ENCODE measurements at places on chromosomes 3 and 15. TPM values are rescaled to one million over a fixed set of nuclear protein-coding genes. Genes with fewer than 3 reads are reported as not detected.

Gene MED12L
- total RNA-seq, result 2.4 TPM

Gene CISH
- total RNA-seq, result 269 TPM

Gene CYP1A2
- total RNA-seq, result not detected

Gene WDR5B
- 2.6 TPM for total RNA-seq

Gene USP4
- 69.3 TPM for total RNA-seq

Gene PLAAT1
- 0.30 TPM for total RNA-seq

- H3K4me1 ChIP-seq, result no peaks in the 10 kb centered on the region
- H3K27ac ChIP-seq, result no peak overlapping the region
- DNase-seq, result no peak
- H3K4me3 ChIP-seq, result no peak overlapping the region
- no peaks in the 10 kb centered on the region for H3K27me3 ChIP-seq
Observed at GRCh38 chr15:27826902-27827714, 272.0 kb downstream of the OCA2 start.

DNA sequence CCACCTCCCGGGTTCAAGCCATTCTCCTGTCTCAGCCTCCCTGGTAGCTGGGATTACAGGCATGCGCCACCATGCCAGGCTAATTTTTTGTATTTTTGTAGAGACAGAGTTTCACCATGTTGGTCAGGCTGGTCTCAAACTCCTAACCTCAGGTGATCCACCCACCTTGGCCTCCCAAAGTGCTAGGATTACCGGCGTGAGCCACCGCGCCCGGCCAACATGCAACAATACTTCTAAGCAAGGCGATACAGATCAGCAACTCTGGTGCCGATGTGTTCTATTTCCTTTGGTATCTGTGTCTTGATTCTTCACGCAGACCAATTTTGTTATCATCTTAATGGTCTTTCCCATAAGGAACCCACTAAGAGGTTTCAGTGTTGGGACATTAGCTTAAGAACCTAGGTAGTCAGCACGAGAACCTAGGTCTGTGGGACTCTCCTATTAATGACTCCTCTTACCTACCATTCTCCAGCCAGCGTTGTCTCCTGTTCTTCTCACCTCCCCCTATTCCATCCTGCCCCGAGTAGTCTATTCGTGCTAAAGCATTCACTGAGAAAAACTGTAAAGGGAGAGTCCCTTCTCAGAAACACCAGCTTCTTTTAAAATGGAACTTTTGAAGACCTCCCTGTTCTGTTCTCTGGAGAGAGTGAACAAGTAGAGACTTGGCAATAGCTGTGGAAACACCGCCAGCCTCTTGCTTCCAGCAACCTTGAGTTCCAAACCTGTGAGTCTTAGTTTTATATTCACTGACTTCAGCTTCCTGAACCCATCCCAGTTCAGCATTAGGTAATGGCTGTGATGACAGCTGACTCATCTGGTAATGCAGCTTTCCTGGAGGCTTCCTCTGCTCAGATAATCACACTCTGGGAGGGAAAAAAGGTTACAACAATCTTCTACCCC, 61.2 kb downstream of the TSC22D2 start:
- no peak overlapping the region for H3K4me3 ChIP-seq
- H3K36me3 ChIP-seq, result no peaks in the 10 kb centered on the region
- DNase-seq, result no peak
- no peak overlapping the region for H3K27ac ChIP-seq

DNA sequence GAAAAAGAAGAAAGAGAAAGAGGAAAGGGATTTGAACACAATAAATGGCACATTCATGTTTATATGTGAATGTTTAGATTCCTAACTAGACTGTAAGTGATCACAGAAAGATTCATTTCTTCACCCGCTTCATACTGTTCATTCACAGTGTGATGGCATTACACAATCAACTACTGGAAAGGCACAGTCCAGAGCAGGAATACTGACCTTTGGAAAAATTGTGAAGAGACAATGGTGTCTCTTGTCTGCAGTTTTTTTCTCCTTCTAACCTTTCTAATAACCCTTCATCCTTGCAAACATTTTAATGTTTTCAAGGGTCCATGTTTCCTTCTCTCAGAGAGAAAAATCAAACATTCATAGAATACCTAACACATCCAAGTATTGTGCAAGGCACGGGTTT, 180.9 kb upstream of the SOX14 start:
- no peaks in the 10 kb centered on the region for H3K36me3 ChIP-seq
- peaks cover 2% of the 10 kb centered on the region for H3K27me3 ChIP-seq
- no peak overlapping the region for H3K4me3 ChIP-seq
- H3K27ac ChIP-seq, result no peak overlapping the region

DNA sequence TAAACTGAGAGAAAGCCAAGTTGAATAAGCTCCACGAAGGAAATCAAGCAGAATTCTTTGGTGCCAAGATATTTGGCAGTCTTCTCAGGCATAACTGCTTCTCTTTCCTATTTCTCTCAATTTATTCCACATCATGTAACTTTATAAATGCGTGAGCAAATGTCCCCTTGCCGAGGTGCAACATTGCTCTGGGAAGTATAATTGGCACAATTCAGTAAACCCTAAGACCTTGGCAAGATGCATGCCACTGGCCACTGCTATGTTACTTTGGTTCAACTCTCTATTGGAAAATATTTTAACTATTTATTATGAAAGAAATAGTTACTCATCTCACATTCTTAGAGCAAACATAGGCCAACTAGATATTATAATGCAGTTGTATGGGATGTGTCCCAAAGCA, 170.2 kb downstream of the SUCNR1 start:
- H3K4me1 ChIP-seq, result peaks cover 3% of the 10 kb centered on the region
- H3K27ac ChIP-seq, result no peak overlapping the region

DNA sequence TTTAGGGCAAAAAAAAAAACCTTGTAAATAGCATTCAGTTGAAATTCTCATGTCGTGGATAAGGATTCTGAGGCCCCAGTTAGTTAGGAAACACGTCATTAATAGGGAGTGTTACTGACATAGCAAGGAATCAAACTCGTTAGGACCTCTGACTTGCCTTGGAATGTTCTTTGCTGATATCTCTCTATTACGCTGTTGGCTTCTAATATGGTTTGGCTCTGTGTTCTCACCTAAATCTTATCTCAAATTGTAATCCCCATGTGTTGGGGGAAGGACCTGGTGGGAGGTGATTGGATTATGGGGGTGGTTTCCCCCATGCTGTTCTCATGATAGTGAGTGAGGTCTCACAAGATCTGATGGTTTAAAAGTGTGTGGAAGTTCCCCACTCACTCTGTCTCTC, 40.3 kb downstream of the CHL1 start:
- H3K27me3 ChIP-seq, result no peaks in the 10 kb centered on the region
- no peak overlapping the region for H3K4me3 ChIP-seq
- H3K27ac ChIP-seq, result no peak overlapping the region
- H3K36me3 ChIP-seq, result no peaks in the 10 kb centered on the region
- no peaks in the 10 kb centered on the region for H3K4me1 ChIP-seq
- no peak for DNase-seq

GRCh38 chr3:39224288-39224687, 31.9 kb upstream of the XIRP1 start:
- H3K27me3 ChIP-seq, result peaks cover 8% of the 10 kb centered on the region
- H3K4me3 ChIP-seq, result no peak overlapping the region
- no peaks in the 10 kb centered on the region for H3K4me1 ChIP-seq
- no peaks in the 10 kb centered on the region for H3K36me3 ChIP-seq
- DNase-seq, result no peak

DNA sequence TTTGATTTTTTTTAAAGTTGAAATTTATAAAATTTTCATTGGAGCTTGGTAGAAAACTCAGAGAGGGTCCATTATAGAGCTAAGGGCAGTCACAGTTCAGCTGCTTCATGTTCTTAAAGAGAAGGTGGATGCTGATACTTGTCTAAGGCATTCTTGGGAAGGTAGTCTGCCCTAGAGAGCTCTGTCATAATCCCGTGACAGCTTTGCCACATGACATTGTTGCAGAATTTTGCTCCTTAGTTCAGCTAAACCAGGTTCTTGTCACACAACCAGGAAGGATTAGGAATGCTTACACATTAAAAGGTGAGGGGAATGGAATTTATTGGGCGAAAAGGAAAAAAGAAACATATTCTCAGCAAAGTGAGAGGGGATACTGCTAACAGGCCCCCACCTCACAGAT, 130.9 kb downstream of the GMNC start:
- no peaks in the 10 kb centered on the region for H3K4me1 ChIP-seq
- no peak for DNase-seq
- no peak overlapping the region for H3K27ac ChIP-seq
- no peaks in the 10 kb centered on the region for H3K36me3 ChIP-seq
- no peak overlapping the region for H3K4me3 ChIP-seq
- peaks cover 2% of the 10 kb centered on the region for H3K27me3 ChIP-seq

- no peak for DNase-seq
- H3K4me3 ChIP-seq, result no peak overlapping the region
- no peaks in the 10 kb centered on the region for H3K36me3 ChIP-seq
- H3K27me3 ChIP-seq, result peaks cover 16% of the 10 kb centered on the region
- H3K4me1 ChIP-seq, result no peaks in the 10 kb centered on the region
- no peak overlapping the region for H3K27ac ChIP-seq
Observed at GRCh38 chr15:100681335-100681746, 79.0 kb downstream of the ASB7 start.

- no peak overlapping the region for H3K4me3 ChIP-seq
- no peaks in the 10 kb centered on the region for H3K27me3 ChIP-seq
- no peak overlapping the region for H3K27ac ChIP-seq
- DNase-seq, result no peak
Observed at GRCh38 chr3:149820183-149820582, 7.2 kb downstream of the RNF13 start.

- peak overlapping the region; percentile 97 for H3K27ac ChIP-seq
- no peak for DNase-seq
- peaks cover 66% of the 10 kb centered on the region for H3K4me1 ChIP-seq
- peaks cover 46% of the 10 kb centered on the region for H3K36me3 ChIP-seq
Observed at GRCh38 chr3:45691842-45692241, 2.6 kb downstream of the SACM1L start.

- H3K27ac ChIP-seq, result no peak overlapping the region
- H3K4me3 ChIP-seq, result no peak overlapping the region
- no peaks in the 10 kb centered on the region for H3K36me3 ChIP-seq
- no peaks in the 10 kb centered on the region for H3K4me1 ChIP-seq
- H3K27me3 ChIP-seq, result no peaks in the 10 kb centered on the region
- DNase-seq, result no peak
Observed at GRCh38 chr3:21326704-21327475, 424.1 kb downstream of the ZNF385D start.

DNA sequence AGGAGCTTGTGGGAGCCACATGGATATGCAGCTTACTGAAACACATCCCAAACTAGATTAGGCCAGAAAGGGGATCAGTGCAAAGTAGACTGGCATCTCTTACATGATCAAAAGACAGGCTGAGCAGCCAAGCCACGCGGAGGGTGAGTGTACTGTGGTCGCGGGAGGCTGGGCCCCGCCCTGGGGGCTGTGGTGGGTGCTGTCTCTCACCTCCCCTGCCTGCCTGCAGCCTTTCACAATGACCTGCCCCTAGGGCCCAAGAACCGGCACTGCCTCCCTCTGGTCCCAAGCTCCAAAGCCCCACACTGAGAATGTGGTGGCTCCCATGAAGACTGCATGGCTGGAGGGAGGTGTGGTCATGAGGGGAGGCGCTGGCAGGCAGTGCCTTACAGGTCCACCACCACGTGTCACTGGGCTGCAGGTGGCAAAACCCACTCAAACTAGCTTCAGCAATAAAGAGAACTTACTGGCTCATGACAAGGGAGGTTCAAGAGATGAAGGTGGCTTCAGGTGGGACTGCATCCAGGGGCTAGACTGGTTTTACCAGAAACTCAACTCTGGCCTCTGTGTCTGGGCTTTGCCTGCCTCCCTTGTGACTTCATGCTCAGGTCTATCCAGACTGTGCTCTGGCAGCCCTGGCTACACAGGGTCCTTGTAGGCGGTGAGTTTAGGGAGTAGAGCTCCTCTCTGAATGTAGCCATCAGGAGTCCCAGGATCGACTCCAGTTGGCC, 27.4 kb upstream of the PLXND1 start:
- DNase-seq, result no peak
- no peak overlapping the region for H3K27ac ChIP-seq
- H3K4me3 ChIP-seq, result no peak overlapping the region
- peaks cover 2% of the 10 kb centered on the region for H3K27me3 ChIP-seq
- no peaks in the 10 kb centered on the region for H3K4me1 ChIP-seq
- no peaks in the 10 kb centered on the region for H3K36me3 ChIP-seq

DNA sequence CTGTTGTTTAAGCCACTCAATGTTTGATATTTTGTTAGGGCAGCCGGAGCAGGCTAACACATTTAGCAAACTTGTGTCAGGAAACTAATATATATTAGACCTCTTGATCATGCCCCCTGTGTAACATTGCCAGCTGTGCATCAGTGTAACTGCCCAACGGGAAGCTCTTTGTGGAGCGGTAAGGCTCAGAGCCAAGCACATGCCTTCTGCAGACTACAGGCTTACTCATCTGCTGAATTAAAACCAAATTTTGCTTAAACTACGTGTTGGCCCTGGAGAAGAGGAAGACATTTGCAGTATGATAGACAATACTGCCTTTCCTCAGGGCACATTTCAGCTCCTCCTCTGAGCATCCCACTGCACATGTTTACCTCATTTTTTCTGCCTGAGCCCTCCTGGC, 50.5 kb upstream of the KCNMB2 start:
- H3K4me3 ChIP-seq, result no peak overlapping the region
- no peaks in the 10 kb centered on the region for H3K4me1 ChIP-seq
- H3K27me3 ChIP-seq, result peaks cover 16% of the 10 kb centered on the region

GRCh38 chr15:47384341-47384740, 333.0 kb upstream of the SEMA6D start:
- no peaks in the 10 kb centered on the region for H3K27me3 ChIP-seq
- no peak overlapping the region for H3K4me3 ChIP-seq
- H3K4me1 ChIP-seq, result no peaks in the 10 kb centered on the region
- no peak overlapping the region for H3K27ac ChIP-seq
- no peaks in the 10 kb centered on the region for H3K36me3 ChIP-seq

DNA sequence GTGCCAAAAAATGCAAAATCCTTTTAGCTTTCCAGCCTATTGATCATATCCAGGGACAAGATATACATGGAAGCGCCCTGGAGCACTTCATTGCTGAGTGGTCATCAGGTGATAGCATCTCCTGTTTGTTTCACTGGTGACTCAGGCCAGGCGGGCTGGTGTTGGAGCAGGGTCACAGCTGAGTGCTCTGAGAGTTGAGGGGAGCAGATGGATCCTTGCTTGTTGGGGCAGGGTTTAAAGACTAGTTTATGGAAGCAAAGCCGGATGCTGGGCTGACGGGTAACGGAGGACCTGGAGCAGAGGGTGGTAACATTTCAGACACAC, 405.0 kb upstream of the TPM1 start:
- no peaks in the 10 kb centered on the region for H3K36me3 ChIP-seq
- H3K27ac ChIP-seq, result no peak overlapping the region
- H3K4me1 ChIP-seq, result no peaks in the 10 kb centered on the region
- no peak overlapping the region for H3K4me3 ChIP-seq
- no peak for DNase-seq

DNA sequence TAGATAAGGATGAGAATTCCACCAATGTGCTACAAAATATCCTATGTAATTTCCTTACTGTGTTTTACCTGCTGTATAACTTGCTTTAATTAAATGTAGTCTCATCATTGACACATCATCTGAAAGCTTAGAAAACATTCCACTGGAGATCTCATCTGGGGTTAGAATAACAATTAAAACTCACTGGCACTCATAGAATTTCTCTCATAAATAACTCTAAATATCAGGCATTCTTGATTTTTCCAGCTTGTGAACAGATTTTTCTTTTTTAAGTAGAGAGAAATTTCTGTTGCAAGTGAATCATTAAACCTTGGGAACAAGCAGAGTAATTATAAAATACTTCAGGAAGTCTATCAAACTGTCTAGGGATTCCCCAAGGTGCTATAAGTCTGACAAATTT, 843.8 kb downstream of the NAALADL2 start:
- DNase-seq, result no peak
- no peak overlapping the region for H3K27ac ChIP-seq
- no peak overlapping the region for H3K4me3 ChIP-seq
- H3K27me3 ChIP-seq, result no peaks in the 10 kb centered on the region

GRCh38 chr3:72263223-72263990, 478.5 kb upstream of the PROK2 start:
- no peak overlapping the region for H3K4me3 ChIP-seq
- peaks cover under 1% of the 10 kb centered on the region for H3K36me3 ChIP-seq
- no peaks in the 10 kb centered on the region for H3K27me3 ChIP-seq
- H3K4me1 ChIP-seq, result peaks cover 53% of the 10 kb centered on the region
- no peak for DNase-seq

All from activated CD4-positive, alpha-beta T cell treated with anti-CD3 and anti-CD28 coated beads for 36 hours (primary cell).